GDM1 (cell line): ENCODE measurements at places on chromosomes 6 and 20.
A peak's percentile ranks its signal among the peaks of the same experiment; 100 is the strongest.

- DNase-seq, result no peak
Measured at GRCh38 chr6:7543789-7544424, 2.4 kb downstream of the DSP start.

- DNase-seq, result no peak
Measured at GRCh38 chr20:1832634-1833033, 62.6 kb upstream of the SIRPA start.

DNA sequence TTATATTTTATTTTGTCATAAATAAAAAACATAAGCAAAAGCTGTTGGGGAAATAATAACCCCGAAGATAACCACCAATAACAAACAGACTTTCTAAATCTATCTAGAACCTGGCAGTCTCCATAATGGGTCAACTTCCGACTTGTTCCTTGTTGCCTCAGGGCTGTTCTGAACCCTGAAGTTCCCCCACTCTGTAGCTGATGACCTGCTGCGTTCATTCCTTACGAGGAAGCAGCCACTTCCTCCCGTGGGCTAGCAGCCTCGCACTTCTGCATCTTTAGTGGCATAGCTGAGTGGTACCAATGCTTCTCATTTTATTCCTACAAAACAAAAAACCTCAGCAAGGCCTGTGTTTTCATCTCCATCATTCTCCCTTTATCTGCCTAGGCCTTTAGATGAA, 103.0 kb downstream of the PLEKHG1 start:
- peak; percentile 20 for DNase-seq

DNA sequence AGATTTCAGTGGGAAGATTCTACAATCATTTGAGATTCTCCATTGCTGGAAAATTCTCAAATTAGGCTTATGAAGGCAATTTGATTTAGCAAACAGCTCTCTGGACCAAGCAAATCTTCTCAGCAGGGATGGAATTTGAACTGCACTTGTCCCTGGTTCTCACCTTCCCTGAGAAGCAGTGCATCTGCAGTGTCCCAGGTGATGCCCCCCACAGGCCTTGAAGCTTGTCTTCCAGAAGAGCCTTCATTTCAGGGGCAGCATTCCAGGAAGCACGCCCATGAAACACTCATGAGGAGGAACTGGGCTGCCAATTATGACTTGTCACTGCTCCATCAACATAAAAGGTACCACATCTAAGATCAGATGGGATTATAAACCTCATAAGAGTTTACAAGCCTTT, 82.8 kb upstream of the HDAC2 start:
- DNase-seq, result no peak

DNA sequence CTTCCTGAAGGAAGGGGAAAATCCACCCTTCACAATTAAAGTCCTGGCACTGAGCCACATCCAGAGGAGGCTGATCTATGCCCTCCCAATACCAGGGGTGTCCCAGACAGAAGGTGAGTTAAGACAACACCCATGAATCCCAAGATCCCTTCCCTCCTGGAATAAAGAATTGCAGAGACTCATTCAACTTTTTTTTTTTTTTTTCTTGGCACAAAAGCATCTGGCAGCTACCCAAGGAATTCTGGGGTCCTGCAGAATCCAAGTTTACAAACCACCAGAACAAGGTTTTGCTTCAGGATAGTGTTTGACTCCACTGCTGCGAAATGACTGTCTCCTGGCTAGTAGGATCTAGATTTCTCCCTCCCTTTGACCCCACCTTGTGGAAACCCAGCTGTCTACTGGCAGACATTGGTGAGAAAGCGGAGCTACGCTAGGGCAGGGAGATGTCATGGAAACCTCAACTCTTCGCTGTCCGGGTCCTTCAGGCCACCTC, 37.4 kb downstream of the JAG1 start:
- DNase-seq, result no peak

GRCh38 chr20:33475381-33476152, 14.3 kb upstream of the CBFA2T2 start:
- no peak for DNase-seq

DNA sequence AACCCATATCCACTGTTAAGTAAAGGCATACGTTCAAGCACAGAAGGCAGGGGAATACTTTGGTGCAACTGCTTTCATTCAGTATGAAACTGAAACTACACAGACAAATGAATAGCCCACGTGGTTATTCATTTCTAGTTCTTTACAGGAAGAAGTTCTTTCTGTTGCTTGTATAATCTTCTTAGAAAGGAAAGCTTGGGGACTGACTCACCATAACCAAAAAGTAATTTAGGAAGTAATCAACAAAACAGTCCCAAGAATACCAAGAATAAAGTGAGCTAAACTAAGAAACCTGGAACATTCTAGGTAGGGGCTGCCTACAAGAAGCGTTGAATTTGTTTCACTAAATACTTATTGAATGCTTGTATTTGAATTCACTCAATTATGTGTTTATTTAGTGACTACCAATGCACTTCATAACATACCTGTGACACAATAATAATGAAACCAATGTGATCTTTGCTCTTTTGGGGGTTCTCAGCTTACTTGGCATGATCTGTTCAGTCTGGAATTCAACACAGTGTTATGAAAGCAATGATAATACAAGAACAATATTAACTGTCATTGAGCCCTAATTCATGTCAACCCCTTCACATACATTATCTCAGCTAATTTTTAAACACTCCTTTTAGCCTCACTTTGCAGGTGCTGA, 25.1 kb upstream of the KIAA0408 start:
- no peak for DNase-seq

DNA sequence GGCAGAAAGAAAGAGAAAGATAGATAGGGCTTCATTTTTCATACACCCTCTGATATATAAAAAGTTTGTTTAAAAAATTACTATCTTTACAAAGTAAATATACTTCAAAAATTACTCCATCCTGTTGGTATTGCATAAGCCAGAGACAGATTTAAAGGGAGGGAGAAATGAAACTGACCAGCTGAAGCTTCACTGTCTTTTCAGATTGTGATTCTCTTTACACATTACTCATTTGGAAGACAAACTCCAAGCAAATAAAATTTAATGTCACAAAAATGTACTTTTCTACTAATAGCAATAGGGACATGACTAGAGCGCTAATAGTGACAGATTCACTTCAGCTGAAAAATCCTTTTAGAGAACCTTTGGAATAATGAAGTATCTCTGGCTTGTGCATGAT, 38.6 kb upstream of the MARCKS start:
- DNase-seq, result no peak

- DNase-seq, result no peak
Measured at GRCh38 chr6:10193321-10193720, 221.6 kb downstream of the TFAP2A start.

- no peak for DNase-seq
Measured at GRCh38 chr6:46584586-46584985, 68.0 kb downstream of the CYP39A1 start.

DNA sequence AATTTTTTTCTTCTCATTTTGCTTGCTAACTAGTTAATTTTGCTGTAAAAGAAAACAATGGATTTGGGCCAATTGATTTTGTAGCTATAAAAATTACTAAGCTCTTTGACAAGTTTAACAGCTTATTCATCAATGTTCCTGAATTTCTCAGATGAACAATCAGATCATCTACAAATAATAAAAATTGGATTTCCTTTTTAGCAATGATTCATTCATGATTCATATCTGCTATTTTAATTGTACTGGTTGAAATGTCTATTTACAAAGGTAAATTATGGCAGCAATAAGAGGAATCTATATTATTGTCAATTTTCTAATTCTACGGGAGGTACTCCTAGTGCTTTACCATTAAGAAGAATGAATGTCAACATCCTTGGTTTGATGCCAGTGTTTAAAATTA, 178.8 kb upstream of the BTBD3 start:
- DNase-seq, result no peak

GRCh38 chr6:15444881-15445280, 199.0 kb downstream of the JARID2 start:
- DNase-seq, result no peak

GRCh38 chr20:44543358-44543757, 21.5 kb upstream of the SERINC3 start:
- DNase-seq, result no peak

DNA sequence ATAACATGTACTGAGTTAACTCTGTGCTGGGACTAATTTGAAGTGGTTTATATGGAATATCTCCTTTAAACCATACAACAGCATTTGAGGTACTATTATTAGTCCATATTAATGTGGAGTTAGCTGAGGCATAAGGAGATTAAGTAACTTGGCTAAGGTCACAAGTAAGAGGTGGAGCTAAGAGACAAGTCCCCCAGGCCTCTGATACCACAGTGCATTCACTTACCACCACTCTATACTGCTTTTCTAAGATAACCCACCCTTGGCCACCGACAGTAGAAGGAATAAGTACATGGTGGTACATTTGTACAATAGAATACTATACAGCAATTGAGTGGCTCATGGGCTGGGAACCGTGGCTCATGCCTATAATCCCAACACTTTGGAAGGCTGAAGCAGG, 16.4 kb upstream of the TTPAL start:
- no peak for DNase-seq

DNA sequence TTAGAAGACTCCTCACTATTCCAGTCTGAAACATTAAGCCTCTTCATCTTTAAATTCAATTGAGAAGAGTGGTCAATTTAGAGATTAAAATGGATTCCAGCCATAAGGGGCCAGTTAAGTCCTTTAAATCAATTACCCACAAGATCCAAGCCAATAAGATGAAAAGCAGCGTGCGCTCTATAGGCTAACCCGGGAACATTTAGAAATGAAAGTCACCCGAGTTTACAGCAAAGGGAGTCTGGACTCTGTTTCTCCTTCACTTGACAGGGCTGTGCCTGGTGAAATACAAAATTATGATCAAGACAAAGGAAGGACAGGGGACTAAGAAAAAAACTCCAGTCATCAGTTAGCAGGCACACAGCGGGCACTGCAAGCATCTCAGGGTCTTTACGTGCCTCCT, 393.7 kb downstream of the QKI start:
- no peak for DNase-seq

- DNase-seq, result no peak
Measured at GRCh38 chr6:127173156-127173940, 54.9 kb downstream of the RSPO3 start.

GRCh38 chr6:116476002-116476678, 15.0 kb downstream of the CALHM6 start:
- peak; percentile 63 for DNase-seq

- DNase-seq, result no peak
Measured at GRCh38 chr20:57808264-57809070, 98.7 kb upstream of the PMEPA1 start.

- DNase-seq, result no peak
Measured at GRCh38 chr6:151679081-151679480, 128.4 kb upstream of the ESR1 start.

- peak; percentile 27 for DNase-seq
Measured at GRCh38 chr6:35804996-35805736, at the start of gene LHFPL5. TSS of gene LHFPL5 (plus strand) at chr6:35805352. CDS start at chr6:35805671, 319 bp downstream.
